NCI-H1930 (cell line): ENCODE measurements at places on chromosomes 1 and 21.

GRCh38 chr1:235990330-235990795, 74.5 kb downstream of the NID1 start:
- no peak for DNase-seq

- DNase-seq = no peak
Measured at GRCh38 chr1:160154790-160155189, 3.4 kb downstream of the ATP1A4 start.

- no peak for DNase-seq
Measured at GRCh38 chr1:162383091-162383490, 1.6 kb downstream of the C1orf226 start.

- DNase-seq = no peak
Measured at GRCh38 chr1:96538111-96538641, 183.4 kb upstream of the PTBP2 start.

DNA sequence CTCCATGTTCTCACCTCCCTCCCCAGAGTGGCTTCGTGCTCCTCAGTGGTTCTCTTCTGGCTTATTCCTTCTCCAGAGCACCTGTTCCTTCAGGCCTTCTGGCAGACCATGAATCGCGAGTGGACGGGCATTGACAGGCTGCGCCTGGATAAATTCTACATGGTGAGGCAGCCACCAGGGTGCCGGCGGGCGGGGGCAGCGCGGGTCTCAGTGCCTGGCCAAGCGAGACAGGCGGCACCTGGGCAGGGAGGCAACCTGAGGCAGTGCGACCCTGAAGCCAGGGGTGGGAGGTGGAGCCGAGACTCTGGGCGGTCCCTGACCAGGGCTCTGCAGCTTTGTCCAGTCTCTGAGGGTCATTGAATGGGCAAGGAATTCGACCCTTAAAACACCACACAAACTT, 3.9 kb downstream of the RRP1 start:
- DNase-seq = no peak

GRCh38 chr1:167681024-167681423, 40.8 kb upstream of the MPZL1 start:
- no peak for DNase-seq

GRCh38 chr21:46000182-46000730, 18.7 kb downstream of the COL6A1 start:
- DNase-seq = no peak

DNA sequence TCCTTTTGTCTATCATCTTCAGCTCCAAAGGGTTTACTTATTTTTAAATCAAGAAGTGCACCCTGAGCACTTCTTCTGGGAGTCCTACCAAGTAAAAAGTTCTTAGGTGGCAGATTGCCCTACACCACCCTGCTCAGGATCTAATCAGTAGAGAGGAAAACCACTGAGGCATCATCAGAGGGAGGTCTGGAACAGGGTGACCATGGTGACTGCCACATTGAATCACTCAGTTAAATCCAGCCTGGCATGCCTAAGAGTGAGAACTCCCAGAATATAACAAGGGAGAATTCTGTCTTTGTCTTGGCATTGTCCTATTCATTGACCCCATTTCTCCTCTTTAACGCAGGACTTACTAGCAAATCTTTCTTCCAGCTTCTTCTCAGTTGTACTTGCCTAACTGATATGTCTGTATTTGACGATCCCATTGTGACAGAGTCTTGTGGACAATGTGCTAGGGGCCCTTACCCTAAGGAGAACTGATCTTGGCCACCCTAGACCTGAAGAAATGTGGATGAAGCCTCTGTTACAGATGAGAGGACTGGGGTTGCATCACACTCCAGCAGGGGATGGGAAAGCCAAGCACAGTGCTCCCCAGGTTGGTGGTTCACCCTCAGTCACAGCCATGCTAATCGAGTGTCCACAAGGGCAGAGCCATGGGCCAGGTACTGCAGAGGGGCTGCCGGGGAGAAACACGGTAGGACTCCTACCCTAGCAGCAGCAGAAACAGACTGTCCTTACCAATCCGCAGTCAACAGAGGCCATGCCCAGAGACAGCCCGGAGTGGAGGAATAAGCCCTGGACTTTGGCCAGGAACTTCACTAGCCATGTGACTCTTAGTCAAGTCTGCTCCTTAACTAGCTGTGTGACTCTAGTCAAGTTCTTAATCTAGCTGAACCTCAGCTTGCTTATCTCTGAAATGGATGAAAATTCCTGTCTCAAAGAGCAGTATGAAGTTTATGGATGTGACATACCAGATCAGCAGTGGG, 15.4 kb downstream of the PKP1 start:
- DNase-seq = no peak

DNA sequence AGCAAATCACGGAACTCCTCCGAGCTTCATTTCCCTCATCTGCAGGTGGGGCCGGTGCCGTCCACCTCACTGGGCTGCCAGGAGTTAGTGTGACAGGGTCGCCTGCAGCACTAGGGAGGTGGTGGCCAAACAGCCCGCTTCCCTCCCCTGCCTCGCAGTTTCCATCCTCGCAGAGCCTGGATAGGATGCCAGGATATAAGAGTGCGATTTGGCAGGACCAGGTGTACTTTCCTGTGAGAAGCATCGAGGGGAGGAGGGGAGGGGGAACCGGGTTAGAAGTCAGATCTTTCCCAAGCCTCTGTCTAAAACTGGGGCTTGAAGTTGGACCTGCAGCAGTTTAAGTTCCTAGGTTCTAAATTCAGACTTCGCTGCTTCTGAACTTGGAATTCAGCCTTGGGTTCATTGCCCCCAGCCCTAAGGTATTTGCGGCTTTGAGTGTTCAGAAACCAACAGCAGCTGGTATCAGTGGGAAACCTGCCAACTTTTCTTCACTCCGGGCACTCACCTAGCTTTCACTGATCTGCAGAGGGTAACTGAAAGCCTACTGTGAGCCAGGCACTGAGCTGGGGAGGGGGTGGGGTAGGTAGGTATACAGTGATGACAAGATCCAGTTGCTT, 1.7 kb upstream of the JUN start:
- DNase-seq = no peak

DNA sequence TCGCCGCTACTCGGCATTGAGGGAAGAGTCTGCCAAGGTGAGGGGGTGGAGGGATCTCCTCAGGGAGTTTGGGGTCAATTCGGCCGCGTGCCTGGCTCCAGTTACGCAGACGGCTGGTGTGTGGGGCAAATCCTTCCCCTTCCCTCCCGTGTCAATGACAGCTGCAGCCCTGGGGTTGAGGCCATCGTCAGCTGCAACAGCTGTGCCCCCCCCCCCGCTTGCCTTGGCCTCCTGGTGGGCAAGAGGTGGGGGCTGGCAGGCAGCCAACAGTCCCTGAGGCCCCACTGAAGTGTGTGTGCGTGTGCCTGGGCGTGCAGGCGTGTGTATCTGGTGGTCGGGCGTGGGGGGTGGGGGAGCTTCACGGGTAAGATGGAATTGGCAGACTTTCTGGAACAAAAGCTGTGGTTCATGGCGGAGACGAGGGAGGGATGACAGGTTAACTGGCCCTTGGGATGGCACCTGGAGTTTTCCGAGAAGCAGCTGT, 25.6 kb downstream of the PPFIA4 start:
- no peak for DNase-seq

GRCh38 chr1:158864595-158864994, 33.4 kb downstream of the MNDA start:
- DNase-seq = no peak

DNA sequence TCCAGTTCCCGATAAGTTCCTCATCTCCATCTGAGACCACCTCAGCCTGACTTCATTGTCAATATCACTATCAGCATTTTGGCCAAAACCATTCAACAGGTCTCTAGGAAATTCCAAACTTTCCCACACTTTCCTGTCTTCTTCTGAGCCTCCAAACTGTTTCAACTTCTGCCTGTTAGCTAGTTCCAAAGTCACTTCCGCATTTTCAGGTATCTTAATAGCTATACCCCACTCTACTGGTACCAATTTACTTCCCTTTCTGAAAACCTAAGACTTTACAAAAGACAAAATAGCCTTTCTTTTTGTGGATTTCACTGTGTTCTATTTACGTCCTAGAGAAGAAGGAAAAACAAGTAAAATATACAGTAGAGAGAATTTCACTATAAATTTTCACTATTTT, 147.0 kb upstream of the FMN2 start:
- no peak for DNase-seq

DNA sequence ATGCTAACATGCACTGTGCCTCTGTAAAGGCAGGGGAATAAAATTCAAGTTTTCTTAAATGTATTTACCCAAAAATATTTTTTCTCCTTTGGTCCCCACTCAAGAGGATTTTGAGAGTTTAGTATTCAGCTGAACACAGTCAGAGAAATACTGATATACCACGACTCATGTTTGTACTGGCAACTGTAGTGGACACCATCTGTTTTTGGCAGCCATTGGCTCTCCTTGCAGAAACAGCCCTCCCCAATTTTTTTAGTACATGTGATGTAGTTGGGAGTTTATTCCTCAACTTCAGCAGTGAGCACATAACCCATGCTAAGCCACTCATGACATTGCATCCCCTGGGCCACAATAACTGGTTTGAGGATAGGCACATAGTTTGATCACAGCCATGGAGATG, 154.8 kb upstream of the POU3F1 start:
- DNase-seq = no peak

GRCh38 chr1:43545695-43546387, 15.2 kb downstream of the PTPRF start:
- peak; percentile 26 for DNase-seq

DNA sequence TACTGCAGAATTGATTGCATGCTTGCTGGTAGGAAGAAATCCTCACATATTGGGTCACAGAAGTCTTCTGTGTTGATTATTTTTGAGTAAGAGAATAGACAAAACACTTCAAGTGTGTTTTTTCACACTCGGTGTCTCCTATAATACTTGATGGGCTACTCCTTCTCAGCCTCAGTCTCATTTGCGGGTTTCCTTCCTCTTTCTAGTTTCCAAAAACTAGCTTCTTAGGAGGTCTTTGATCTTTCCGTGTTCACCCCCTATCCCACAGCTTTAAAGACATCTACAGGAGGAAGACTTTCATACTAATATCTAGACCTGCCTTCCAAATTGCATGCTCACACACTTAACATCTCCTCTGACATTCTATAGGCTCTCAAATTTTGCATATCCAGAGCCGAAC, 40.7 kb upstream of the NTPCR start:
- no peak for DNase-seq

GRCh38 chr1:218971156-218971555, 202.5 kb upstream of the LYPLAL1 start:
- DNase-seq = no peak

DNA sequence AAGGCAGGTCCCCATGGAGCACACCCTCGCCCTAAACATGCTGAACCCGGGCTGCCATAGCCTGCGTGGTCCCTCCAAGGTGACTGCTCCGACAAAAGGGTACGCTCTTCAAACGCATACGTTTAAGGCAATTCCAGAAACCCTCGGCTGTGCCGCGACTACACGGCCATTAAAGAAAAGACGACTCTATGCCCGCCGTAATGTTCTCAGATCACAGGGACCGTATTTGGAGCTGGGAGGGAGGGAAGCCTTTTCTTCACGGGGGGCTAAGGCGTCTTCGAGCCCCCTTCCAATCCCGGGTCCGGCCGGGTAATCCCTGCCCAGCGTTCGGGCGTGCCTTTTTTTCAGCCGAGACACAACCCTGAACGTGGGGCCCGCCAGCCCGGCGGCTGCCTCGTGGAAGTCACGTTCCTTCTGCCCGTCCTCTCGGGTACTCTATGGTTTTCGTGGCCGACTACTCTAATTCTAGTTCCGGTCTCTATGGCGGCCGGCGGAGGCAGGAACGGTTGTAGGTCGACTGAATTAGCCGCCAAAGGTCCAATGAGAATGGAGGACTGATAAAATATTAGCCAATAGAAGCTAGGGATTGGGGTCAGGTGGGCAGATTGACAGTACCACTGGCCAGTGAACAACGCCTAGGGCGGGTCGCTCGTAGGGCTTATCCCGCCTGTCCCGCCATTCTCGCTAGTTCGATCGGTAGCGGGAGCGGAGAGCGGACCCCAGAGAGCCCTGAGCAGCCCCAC, at the start of gene YBX1:
YBX1 (plus strand) TSS at position 678 of the 743 bp plus-strand sequence. CDS start 148 bp downstream, outside the sequence.
- DNase-seq = peak; percentile 97

GRCh38 chr1:44314452-44314851, 40.6 kb downstream of the ERI3 start:
- no peak for DNase-seq

GRCh38 chr1:14666373-14666772, 67.9 kb downstream of the KAZN start:
- DNase-seq = no peak

DNA sequence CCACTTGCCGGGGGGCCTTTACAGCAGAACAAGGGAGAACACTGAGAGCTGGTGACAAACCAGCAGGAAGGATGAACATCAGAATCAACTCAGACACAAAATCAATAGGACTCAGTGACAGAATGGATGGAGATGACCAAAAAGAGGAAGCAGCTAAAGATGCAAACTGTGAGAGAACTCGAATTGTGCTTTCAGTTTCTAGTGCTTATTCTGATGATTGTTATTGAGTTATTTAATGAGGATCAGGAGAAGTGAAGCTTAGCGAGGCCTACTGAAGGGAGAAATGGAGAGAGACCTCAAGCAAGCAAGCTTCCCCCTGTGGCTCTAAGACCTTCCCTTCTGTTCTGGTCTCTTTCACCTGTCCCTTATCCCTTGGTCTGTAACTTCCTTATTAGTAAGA, 30.3 kb upstream of the TMEM125 start:
- DNase-seq = no peak

DNA sequence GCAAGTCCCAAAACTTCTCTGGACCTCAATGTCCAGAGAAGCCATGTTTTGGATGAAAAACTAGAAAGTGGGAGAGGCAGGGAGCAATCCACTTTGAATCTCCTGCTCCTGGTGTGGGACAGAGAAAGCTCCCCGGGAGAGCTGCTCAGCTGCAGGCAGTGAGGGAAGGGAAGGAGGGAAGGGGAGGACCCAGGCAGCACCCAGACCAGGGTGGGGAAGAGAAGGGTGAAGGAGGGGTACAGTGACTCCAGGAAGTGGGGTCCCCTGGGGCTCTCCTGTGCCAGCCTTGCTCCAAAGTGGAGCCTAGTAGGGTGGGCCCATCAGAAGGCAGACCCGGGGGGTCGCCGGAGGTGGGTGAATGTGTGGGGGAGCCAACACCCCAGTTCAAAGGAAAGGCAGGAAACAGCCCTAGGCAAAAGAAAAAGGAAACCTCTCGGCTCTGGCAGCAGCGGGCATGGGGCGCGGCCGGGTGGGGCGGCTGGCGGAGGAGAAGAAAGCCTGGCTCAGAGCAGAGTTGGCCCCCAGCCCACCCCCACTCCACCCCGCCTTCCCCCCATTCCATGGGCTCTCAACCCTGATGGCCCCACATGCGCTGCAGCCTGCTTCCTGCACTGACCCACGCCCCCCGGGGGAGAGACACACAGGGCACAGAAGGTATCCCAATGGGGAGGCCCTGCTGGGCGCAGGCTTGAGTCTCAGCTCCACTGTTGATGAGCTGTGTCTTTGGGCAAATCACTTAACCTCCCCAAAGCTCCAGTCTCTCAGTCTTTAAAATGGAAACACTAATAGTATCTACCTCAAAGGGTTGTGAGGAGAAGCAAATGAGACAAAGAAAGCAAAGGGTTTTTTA, 5.7 kb downstream of the LGR6 start:
- DNase-seq = no peak

- no peak for DNase-seq
Measured at GRCh38 chr1:246629976-246630375, 63.7 kb downstream of the CNST start.

DNA sequence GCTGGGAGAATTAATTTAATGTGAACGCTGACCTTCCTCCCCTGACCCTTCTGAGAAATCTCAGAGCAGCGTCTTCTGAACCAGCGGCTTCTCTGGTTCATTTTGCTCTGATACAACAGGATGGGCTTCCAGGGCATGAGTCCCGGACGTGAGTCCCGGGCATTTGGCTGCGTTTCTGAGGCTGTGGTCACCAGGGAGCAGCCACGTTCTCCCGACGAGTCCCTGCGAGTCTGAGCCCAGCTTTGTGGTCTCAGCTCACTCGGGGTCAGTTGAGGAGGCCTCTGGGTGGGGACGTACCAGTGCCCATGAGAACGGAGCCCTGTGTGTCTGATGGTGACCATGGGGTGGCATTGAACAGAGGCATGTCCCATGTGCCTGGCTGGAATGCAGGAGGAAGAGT, 17.7 kb upstream of the OBSCN start:
- DNase-seq = no peak
